ENCODE measurements at places on chromosomes 7 and 10.

DNA sequence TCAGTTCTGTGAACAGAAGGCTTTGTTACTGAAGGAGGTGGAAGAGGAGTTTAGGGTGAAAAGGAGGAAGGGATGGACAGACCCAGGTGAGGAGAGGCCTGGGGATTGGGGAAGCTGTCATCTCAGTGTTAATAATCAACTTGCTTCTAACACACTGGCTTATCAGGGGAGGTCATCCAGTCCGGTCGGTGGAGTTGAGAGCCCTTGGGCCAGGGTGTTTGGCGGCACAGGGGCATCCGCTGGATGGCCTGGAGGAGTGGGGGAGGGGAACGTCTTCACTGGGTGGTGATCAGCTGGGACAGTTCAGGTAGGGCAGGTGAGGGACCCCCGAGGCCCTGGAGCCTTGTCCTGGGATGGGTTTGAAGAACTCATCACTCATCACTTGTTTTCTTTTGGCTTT lies 33.9 kb downstream of the SHH start:
- no peak for DNase-seq

DNA sequence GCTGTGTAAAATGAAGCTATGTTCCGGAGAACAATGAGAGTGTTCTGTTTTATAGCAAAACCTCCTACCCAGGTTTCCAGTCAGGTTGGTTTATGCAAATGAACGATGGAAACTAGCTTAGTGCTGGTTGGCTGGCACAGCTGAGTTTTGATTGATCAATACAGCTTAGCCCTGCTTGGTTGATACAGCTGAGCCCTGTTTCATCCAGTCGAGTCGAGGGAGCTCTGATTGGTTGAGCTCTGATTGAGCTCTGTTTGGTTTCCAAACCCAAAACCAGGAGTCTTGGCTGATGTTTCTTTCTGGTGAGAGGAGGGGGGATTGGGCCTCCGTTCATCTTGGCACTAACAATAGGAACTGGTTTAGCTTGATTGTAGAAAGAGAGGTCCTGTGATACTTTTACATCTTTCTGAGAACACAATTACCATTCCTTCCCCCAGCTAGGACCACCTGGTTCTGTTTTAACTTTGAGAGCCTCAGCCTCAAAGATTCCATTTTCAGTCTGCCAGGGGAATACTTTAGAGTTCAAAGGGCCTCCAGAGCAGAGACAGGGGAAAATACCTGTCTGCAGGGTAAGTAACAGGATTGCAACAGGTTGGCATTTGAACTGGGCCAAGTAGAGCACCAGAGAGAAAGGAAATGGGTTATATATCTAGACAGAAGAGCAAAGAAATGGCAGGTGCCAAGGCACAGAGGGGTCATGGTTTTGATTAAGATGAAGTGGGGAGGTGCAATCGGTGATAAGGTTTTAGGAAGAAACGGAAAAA lies 210.9 kb downstream of the GRM8 start:
- no peak for DNase-seq

DNA sequence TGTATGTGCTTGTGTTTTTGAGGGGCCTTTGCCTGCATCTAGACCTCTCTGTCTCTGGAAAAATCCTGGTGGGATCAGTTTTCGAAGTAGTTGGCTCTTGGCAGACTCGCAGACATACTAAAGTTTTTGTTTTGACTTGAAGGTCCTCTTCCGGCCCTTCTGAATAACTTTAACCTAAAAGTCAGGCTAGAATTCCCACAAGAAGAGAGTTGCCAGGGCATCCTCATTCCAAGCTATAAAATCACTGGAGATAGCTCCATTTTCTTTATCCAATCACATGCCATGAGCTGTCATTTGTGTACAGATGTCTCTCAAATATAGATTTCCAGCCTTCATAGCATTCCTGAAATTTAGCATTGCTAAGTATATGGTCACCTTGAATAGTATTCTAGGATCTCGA lies 967.8 kb downstream of the LRMDA start:
- DNase-seq: no peak

- no peak for DNase-seq
These were observed 233.5 kb downstream of the XPNPEP1 start for GRCh38 chr10:109689785-109690184.

DNA sequence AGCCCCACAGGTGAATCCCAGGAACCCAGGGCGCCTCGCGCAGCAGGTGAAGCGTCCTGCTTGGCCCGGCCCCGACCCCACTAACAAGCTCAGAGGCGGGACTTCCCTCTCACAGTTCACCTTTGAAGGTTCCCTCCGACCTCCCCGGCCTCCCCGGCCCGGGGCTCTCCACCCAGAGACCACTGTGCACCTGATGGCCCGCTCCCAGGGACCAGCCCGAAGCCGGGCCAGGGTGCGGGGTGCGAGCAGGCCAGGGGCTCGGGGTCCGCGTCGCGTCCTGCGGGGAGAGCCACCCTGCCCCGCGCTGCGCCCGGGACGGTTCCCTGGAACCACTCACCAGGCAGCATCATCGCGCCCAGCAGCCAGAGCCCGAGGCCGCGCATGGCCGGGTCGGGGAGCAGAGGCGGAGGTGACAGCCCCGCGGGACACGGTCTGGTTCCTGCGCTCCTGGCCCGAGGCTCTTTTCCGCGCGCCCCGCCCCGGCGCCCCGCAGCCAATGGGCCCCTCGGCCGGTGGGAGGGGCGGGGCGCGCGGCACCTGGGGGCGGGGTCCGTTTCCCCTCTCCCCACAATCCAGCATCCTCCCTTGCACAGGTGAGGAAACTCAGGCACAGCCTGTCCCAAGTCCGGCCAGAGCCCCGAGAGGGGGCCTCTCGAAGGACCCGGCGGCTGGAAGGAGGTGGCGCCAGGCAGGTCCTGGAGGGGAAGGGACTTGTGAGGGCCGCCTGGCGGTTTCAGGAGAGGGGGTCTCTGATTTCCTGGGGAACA lies at the start of gene ADAM8:
Gene ADAM8, minus strand, starts transcription at position 434 of the 767 bp plus-strand sequence. Its CDS starts 51 bp downstream, at position 383.
- DNase-seq: peak; percentile 60

DNA sequence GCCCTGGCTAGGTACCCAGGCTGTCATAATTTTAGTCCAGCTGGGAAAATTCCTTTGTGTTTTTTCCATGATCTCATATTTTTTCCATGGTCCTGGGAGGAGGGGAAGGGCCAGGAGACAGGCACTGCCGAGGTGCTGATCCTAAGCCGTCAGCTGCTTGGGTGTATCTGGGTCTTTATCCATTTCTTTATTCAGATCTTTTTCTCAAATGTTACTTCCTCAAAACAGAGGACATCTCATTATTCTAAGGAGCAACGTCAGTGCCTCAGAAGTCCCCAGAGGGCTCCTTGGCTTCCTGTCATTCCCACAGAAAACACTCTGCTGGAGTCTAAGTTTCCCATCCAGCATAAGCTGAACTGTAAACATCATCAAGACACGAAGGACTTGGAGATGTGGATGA lies 2.8 kb upstream of the OR6V1 start:
- no peak for DNase-seq

DNA sequence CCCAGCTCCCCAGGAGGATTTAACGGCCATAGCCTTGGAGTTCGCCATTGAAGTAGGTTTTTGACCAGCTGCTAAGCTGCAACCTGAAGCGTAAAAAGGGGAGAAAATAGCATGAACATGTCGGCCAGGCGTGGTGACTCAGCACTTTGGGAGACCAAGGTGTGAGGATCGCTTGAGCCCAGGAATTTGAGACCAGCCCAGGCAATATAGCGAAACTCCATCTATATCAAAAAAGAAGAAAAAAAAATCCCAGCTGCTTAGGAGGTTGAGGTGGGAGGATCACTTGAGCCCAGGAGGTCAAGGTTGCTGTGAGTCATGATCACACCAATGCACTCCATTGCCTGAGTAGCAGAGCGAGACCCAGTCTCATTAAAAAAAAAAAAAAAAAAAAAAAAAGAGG lies 32.2 kb upstream of the MCU start:
- no peak for DNase-seq

DNA sequence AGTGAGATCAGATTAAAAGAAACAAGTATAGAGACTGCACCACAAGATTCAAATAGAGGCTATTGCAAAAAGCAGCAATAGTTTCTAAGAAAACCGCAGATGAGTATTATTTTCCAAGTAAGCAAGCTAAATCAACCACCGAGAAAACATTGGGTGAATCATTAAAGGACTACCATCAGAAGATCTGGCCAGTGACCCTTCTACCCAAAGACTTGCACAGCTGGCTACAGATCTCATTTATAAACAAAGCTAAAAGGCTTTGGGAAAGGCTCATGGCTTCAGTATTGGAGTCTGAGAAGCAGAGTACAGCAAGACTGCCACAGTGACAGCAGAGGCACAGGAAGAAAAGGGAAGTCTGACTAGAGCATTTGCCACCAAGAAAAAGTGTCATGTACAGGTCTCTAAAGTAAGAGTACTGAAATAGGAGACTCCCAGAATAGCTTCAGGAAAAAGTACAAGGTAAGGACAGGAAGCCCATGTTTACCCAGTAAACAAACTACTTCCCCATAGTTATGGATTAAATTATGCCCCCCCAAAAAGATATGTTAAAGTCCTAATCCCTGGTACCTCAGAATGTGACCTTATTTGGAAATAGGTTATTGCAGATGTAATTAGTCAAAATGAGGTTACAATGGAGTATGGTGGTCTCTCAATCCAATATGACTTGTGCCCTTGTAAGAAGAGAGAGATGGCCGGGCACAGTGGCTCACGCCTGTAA lies 19.0 kb downstream of the STEAP1 start:
- DNase-seq: no peak

DNA sequence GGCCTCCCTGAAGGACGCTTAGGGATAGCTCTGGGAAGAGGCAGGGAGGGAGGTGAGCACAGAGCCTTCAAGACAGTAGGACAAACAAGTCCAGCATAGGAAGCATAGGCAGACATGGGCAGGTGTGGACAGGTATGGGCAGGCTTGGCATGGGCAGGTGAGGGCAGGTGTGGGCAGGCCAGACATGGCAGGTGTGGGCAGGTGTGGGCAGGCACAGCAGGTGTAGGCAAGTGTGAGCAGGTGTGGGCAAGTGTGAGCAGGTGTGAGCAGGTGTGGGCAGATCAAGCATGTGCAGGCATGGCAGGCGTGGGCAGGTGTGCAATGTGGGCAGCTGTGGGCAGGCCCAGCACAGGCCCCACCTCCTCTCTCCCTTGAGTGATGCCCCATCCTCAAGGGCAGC lies 148.8 kb upstream of the ZMIZ1 start:
- peak; percentile 24 for DNase-seq

- DNase-seq: peak; percentile 45
These were observed 43.8 kb downstream of the CALCR start for GRCh38 chr7:93530701-93531100.

GRCh38 chr10:88505680-88506215 lies 77.4 kb downstream of the RNLS start:
- DNase-seq: no peak

GRCh38 chr10:86389441-86390193 lies 23.0 kb upstream of the GRID1 start:
- no peak for DNase-seq

- DNase-seq: no peak
These were observed 114.3 kb downstream of the LMBR1 start for GRCh38 chr7:156778668-156779067.

- no peak for DNase-seq
These were observed 8.4 kb downstream of the RAB18 start for GRCh38 chr10:27512548-27512947.

GRCh38 chr10:97593421-97593820 lies 3.9 kb downstream of the C10orf62 start:
- DNase-seq: no peak

Data from NCI-H526 (cell line).